ENCODE measurements at places on chromosomes 6 and 20.

DNA sequence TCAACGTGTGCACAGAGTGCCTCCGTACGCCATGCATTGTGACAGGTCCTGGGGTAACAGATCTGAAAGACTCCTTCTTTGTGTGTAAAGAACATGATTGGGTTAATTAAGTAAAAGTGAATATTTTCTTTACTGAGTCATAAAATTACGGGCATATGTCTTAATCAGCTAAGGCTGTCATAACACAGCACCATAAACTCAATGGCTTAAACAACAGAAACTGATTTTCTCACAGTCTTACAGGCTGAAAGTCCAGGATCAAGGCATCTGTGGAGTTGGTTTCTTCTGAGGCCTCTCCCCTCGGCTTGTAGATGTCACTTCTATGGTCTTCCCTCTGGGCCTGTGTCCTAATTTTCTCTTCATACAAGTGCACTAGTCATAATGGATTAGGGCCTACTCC, 176.9 kb downstream of the MTFR2 start:
- DNase-seq: no peak

DNA sequence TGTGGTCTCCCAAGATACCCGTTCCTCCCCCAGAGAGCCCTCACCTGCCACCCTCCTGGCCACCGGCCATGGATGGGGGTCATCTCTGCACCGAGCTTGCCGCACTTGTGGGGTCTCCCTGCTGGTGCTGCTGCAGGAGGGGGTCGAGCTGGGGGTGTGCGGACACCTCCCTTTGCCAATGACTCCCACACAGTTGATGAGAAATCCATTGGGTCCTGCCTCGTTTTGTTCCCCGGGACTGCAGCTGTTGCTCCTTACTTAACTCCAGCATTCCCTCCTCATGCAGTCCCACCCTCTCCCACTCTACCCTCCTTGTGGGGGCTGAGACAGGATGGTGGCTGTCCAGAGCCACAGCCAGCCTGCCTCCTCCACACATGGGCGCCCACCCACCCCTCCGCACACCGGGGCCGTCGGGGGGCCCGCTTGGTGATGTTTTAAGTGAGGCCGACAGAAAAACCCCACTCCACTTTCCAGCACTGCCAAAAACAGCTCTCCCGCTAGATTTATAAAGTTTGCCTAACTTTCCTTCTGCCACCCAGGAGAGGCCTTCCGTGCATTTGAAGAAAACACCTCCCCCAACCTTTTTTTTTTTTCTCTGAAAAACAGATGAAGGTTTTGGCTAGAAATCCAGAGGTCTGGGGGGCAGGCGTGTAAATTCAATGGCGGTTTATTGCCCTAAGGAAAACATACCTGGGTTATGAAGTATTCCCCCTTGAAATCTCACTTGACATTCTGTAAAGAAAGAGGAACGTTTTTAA, 53.5 kb upstream of the APCDD1L start:
- no peak for DNase-seq

- DNase-seq: no peak
Observed at GRCh38 chr6:49499623-49500022, at the start of gene GLYATL3. Gene GLYATL3 (plus strand): TSS chr6:49499923. CDS start chr6:49511991, 12,068 bp downstream.

DNA sequence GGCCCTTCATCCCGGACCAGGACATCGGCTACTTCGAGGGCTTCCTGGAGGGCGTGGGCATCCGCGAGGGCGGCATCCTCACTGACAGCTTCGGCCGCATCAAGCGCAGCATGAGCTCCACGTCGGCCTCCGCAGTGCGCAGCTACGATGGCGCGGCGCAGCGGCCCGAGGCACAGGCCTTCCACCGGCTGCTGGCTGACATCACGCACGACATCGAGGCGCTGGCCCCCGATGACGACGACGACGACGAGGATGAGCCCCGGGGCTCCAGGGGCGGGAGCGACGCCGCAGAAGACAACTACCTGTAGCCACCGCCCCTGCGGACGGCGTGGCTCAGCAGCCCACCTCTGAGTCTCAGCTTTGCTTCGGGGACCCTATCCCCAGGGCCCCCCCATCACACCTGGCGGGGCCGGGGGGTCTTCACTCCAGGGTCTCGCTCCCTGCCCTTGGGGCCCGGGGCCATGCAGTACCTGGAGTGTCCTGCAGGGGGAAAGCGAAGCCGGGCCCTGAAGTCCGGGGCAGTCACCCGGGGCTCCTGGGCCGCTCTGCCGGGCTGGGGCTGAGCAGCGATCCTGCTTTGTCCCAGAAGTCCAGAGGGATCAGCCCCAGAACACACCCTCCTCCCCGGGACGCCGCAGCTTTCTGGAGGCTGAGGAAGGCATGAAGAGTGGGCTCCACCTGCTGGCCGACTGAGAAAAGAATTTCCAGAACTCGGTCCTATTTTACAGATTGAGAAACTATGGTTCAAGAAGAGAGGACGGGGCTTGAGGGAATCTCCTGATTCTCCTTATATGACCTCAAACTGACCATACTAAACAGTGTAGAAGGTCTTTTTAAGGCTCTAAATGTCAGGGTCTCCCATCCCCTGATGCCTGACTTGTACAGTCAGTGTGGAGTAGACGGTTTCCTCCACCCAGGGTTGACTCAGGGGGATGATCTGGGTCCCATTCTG, 20.8 kb upstream of the HCK start:
- peak; percentile 68 for DNase-seq

DNA sequence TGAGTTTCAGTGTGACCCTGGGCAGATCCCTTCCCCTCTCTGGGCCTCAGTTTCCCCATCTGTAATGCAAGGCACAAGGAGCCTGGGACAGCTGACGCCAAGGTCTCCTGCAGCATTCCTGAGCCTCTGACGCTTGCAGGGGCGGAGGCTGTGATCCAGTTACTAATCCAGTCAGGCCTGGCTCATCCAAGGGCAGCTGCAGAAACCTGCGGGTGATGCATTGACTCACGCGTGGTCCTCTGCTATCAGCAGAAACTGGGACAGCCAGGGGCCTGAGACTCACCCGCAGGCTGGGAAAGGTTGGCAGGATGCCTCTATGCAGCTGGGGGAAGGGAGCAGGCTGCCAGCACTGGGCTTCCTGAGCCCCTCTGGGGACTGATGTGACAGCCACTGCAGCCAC, 65.0 kb upstream of the SIRPA start:
- no peak for DNase-seq

DNA sequence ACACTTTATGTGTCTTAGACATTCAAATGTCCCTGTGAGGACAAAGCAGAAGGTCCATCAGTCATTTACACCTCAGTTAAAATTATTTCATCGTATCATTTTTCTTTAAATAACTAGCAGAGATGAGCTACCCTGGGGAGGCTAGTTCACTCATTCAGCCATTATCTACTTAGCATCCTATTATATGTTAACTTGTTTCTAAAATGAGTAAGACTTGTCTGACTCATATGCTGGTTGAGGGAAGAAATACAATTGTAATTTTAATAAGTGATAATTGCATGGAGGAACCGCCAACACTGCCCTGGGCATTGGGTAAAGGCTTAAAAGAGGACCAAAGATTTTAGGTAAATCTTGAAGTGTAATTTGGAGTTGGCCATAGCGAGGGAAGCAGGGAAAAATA, 12.4 kb upstream of the PTPRK start:
- DNase-seq: no peak

DNA sequence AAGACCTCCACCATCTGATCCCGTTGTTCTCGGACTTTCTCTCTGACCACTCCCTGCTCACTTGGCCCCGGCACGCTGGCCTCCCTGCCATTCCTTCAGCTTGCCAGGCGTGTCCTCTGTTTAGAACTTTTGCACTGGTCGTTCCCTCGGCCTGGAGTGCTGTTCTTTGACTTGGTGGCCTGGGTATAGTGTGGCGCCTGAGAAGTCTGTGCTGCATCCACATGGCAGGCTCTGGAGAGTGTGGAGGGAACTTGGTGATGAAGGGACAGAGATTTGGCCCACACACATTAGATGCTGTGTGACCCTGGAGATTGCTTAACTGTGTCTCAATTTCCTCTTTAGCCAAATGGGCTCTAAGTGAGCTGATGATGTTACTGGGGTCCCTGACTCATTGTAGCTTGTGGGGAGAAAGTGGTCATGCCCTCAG, 13.0 kb upstream of the TGM2 start:
- DNase-seq: no peak

DNA sequence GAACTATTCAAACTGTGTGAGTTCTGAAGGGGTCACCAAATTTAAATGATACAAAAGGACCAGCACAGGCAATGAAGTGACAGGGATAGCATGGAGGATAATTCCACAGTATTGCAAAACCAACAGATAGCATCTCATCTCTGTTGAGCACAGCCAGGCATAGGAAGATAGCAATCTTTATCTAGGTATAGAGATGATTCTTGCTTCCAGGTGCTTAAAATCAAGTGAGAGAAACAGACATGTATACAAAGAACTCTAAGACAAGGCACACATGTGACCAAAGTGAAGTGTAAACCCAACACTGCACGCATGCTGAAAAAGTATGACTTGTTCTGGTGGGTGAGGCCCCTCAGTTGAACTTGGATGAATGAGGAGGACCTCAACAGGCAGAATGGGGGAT, 48.4 kb upstream of the ARMC2 start:
- no peak for DNase-seq

GRCh38 chr6:140045116-140045515, 670.7 kb upstream of the CITED2 start:
- DNase-seq: no peak

GRCh38 chr6:109466212-109466923, 10.8 kb upstream of the MICAL1 start:
- DNase-seq: no peak

- peak; percentile 5 for DNase-seq
Observed at GRCh38 chr6:141077355-141078333, 1055.1 kb upstream of the GJE1 start.

GRCh38 chr6:114989279-114989964, 646.6 kb upstream of the HS3ST5 start:
- DNase-seq: peak; percentile 20

- DNase-seq: no peak
Observed at GRCh38 chr6:87220997-87221396, 65.6 kb downstream of the ZNF292 start.

GRCh38 chr6:36129941-36130666, at the start of gene MAPK13:
Gene MAPK13 (plus strand): TSS chr6:36130513. CDS start chr6:36130583, 70 bp downstream.
- no peak for DNase-seq

DNA sequence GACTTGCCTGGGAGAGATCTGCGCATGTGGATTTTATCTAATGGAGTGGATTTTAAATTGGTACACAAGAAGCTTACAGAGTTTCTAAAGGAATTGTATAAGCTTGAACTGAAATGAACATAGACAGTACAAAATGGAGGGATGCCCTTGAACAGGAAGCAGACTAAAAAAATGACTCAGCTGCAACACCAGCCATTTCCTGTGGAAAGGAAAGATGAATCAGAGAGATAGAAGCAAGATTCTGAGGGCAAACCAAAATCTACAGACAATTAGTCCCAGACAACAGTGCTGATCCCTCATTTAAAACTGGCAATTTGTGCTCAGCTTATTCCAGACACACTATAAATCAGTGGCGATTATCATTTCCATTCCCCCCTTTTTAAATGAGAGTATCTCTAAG, 114.6 kb upstream of the TCF21 start:
- no peak for DNase-seq

- peak; percentile 27 for DNase-seq
Observed at GRCh38 chr6:138484018-138484731, 15.1 kb downstream of the NHSL1 start.

- DNase-seq: no peak
Observed at GRCh38 chr20:20002101-20002998, 14.8 kb upstream of the NAA20 start.

GRCh38 chr20:54347166-54347833, 128.1 kb upstream of the DOK5 start:
- no peak for DNase-seq

GRCh38 chr6:10300071-10300470, 114.8 kb downstream of the TFAP2A start:
- DNase-seq: no peak

DNA sequence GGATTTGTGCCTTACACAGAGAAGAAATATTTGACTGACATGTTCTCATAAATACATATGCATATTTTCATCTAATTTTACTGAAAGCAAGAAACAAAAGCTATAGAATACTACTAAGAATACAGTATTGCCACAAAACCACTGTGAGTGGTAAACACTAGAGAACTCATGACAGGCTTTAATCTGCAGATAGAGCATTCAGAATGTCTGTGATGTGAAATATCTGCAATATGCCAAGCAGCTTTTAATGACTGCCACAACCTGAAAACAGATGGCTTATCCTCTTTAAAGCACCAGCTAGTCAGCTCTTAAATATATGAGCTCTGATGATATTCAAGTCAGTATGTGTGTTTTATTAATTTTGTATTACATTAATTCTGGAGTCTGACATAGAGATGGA, 3.4 kb downstream of the NAPB start:
- DNase-seq: no peak

DNA sequence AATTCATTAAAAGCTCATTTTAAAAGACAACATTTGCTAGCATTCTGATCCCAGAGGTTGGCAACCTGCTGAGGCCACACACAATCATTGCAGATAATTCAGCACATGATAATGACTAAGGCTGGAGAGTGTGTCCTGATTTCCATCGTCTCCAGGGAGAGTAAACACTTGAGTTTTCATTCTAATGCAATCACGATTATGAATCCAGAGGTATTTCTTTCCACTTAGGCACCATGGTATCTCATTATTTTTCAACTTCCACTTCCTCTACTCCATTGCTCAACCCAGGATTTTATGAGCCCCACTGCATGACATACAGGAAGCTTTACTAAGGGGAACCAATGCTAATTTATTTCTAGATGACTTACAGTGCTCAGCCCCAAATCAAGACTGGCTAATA, 273.8 kb upstream of the AGPAT4 start:
- no peak for DNase-seq

DNA sequence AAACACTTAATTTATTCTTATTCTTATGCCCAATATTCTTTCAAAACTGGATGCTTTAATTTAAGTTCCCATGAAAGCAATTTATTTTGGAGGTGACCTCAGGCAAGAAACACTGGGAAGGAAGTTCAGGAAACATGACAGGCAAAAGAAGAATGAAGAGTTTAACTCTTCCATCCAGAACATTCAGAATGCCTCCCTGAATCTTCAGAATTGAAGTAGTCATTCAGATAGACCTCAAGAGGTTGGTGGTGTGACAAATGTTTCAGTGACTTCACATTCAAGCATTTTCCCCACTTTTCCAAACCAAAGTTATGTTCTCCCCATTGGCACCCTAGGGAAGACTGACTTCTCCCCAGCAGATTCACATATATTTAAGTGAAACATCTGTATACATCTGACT, 110.5 kb downstream of the HAO1 start:
- no peak for DNase-seq

- no peak for DNase-seq
Observed at GRCh38 chr6:133753756-133754155, 135.2 kb upstream of the TCF21 start.

DNA sequence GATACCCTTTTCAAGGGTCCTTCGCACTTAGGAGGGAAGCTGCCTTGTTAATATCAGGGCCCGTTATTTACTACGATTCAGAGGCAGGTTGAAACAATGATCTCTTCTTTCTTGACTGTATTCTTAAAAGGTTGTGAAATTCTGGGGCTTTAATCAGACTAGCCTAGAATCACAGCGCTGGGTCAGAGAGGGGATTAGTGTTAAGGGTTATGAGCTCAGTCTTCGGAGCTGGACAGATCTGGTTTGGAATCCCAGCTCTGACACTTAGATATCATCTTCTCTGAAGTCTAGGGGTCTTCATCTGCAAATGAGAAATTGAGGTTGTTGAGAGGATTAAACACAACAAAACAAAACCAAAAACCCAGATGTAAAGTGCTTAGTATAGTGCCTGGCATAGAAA, 77.4 kb downstream of the CD83 start:
- no peak for DNase-seq

GRCh38 chr6:34095136-34095505, 50.8 kb downstream of the GRM4 start:
- no peak for DNase-seq
